Fibroblast of skin of back (primary cell): ENCODE measurements at places on chromosomes 2 and 18.

- DNase-seq: no peak
Measured at GRCh38 chr18:79258447-79258846, 137.3 kb upstream of the NFATC1 start.

GRCh38 chr2:138239902-138240491, 261.6 kb upstream of the SPOPL start:
- DNase-seq: peak; percentile 46

GRCh38 chr2:156333951-156334495, 1.5 kb upstream of the NR4A2 start:
- peak; percentile 44 for DNase-seq

DNA sequence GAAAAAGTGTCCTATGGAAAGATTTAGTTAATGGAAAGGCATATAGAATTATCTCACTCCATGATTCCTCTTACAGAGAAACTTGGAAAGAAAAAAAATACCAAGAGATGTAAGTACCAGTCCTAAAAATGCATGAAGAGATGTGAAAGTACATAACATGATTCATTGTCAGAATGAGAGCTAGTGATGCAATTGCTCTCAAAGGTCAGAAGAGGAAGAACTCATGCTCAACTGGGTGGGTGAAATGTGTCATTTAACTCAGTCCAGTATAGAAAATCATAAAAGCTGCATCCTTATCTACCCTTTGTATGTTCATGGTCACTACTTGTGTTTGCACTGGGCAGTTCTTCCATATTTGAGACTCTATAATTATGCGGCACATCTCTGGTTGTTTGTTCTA, 300.0 kb upstream of the PIK3C3 start:
- DNase-seq: no peak

- peak; percentile 51 for DNase-seq
Measured at GRCh38 chr2:230902180-230902899, 22.7 kb downstream of the GPR55 start.

DNA sequence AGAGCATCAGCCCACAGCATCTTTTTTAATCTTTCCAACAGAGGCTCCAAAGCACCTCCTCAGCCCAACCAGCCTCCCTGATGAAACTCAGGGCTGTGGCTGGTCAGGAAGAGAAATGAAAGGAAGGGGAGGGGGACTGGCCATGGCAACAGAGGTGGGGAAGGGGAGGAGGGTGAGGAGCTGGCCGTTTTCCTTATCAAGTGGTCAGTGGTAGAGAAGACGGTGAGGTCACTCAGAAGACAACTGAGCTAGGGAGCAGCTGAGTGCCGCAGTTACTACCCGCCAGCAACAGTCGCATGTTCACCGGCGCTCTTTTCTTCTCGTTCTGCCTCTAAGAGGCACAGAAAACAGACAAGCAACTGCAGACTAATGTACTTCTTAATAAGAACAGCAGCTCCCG, 97.4 kb downstream of the AFF3 start:
- no peak for DNase-seq

DNA sequence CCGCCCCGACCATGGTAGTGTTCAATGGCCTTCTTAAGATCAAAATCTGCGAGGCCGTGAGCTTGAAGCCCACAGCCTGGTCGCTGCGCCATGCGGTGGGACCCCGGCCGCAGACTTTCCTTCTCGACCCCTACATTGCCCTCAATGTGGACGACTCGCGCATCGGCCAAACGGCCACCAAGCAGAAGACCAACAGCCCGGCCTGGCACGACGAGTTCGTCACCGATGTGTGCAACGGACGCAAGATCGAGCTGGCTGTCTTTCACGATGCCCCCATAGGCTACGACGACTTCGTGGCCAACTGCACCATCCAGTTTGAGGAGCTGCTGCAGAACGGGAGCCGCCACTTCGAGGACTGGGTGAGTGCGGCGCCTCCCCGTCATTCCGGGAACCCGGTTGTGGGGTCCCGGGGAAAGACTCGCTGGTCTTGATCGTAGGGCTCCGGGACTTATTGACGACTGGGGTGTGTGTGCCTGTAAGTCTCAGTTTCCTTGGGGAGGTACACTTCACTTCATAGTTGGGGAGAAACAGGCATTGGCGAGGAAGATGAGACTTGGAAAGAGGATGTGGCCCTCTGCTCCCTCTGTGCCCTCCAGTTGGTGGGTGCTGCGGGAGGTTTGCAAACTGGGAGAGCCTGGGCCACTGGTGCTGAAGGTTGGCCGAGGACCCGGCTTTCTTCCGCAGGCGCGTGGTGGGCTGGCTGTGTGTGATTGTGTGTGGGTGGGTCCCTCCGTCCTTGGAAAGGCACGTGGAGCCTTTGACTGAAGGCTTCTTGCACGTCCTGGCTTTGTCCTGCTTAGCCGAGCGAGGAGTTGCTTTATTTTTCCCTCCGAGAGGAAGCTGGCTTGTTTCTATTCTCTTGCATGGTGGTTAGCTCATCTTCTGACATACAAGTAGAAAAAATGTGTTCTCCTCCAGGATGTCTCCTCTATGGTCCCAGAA, 886 bp downstream of the PRKCE start:
- DNase-seq: peak; percentile 53
